Stimulated activated naive CD4-positive, alpha-beta T cell (primary cell): ENCODE measurements at places on chromosomes 2 and 18.

GRCh38 chr2:207448006-207448405, 81.8 kb upstream of the CREB1 start:
- no peak for DNase-seq

DNA sequence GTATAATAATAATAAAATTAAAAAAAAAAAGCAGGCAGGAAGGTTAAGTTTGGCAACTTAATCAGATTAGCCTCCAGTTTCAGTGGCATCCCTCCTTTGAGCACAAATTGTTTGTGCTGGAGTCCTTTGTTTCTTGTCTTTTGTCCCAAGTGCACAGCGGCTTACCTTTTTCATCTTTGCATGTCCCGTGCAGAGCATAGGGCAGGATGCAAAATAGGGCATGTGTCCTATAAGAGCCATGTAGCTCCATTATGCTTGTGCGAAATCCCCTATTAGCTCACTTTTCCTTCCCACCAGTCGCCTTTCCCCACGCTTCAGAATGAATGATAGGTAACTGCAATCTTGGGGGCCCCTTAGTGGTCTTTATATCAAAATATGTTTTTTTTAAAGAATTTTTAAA, 216.8 kb downstream of the TSN start:
- no peak for DNase-seq

DNA sequence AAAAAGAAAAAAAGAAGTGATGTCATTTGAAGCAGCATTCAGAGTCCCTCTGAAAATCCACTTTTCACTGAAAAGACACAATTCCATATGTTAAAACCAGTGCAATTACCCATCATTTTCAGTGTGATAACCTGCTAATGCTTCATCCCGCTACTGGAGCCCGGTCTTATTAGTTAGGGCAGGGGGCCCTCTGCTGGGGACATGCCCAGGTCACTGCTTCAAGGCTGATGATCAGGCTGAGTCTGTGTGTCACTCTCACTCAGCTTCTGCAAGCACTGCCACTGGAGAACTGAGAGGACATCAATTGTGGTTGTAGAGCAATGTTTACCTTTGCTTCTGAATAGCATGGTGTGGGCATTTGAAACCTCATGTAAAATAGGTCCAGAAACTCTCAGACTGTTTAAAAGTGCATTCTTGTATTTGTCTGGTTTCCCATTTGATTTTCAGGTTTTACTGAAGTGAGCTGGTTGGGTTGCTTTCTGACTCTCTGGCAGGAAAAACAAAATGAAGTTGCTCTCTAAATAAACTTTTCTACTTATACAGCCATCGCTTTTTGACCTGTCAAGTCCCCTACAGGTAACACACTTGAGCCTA, 49.2 kb upstream of the NXPH2 start:
- DNase-seq, result no peak

DNA sequence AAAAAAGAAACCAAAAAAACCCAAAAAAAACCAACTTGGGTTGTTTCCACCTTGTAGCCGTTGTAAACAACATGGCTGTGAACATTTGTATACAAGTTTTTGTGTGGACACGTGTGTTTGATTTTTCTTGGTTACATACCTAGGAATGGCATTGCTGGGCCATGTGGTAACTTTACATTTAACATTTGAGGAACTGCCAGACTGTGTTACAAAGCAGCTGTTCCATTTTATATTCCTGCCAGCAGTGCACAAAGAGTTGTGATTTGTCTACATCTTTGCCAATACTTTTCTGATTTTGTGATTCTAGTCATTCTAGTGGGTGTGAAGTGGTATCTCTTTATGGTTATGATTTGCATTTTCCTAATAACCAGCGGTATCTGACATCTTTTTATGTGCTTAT, 22.5 kb downstream of the LPIN1 start:
- DNase-seq, result no peak

GRCh38 chr2:69203166-69203985, 183.7 kb downstream of the GFPT1 start:
- DNase-seq, result no peak

DNA sequence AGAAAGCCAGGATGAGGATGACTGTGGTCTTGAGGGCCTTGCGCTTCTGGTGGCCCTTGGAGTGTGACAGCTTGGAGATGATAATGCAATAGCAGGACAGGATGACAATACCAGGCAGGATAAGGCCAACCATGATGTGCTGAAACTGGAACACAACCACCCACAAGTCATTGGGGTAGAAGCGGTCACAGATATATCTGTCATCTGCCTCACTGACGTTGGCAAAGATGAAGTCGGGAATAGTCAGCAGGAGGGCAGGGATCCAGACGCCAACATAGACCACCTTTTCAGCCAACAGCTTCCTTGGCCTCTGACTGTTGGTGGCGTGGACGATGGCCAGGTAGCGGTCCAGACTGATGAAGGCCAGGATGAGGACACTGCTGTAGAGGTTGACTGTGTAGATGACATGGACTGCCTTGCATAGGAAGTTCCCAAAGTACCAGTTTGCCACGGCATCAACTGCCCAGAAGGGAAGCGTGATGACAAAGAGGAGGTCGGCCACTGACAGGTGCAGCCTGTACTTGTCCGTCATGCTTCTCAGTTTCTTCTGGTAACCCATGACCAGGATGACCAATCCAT, 2.7 kb downstream of the CXCR4 start:
- DNase-seq, result no peak

GRCh38 chr2:9754532-9754887, 88.8 kb upstream of the TAF1B start:
- no peak for DNase-seq

DNA sequence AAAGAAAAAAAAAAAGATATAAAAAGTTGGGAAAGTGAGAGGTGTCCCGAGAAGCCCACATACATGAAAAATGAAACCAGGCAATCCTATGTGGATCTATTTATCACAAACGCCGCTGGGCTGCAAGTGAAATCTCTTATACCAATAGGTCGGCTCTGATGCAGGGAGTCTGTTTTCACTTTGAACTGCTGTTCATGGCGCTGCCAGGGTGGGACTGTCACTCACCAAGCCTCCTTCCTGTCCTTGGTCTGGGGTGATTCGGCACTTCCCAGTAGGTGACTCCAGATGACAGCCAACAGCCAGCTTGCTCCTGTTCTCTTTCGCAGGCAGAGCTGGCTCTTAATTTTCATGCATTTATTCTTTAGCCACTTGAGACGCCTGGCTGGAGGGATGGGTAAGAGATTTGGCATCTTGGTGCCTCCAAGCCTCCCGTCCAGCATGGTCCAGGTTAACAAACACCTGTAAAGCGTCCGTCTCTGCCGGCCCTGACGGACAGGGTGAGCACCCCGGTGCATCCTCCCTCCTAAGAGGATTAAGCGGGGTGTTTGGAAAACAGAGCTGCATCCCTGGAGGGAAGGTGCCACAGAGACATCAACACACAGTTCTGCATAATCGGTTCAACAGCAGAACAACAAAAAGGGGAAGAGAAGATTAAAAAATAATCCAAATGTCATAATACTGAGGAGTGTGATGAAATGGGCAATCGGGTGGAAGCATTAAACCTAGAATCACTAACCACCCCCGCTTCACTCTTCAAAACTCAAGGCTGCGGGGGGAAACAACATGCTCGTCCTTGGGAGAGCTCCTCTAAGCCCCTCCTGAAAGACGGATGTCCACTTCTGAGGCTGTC, 58.7 kb downstream of the STEAP3 start:
- no peak for DNase-seq

DNA sequence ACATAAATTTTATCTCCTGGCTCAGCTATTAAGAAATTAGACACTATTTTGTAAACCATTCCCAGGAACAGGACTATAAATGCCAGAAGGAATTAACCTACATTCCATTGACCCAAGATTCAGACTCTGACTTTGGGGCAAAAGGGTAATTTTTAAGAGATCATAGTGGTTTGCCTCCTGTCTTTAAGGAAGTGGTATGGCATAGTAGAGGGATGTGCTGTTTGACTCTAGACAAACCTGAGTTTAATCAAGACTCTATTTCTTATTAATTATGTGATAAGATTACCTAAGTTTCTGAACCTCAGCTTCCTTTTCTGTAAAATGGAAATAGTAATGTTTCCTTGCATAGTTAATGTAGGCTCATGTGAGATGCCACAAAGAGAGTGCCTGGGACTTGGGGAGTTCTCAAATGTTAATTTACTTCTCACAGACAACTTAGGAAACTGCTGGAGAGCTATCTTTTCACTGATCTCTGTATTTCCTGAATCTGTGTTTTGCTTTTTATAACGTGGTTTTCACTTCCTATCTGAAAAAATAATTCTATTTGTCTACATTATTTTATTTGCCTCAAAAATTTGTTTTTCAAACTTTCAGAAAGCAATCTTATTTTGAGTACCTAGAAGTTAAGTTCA, 11.9 kb upstream of the SLC40A1 start:
- no peak for DNase-seq

DNA sequence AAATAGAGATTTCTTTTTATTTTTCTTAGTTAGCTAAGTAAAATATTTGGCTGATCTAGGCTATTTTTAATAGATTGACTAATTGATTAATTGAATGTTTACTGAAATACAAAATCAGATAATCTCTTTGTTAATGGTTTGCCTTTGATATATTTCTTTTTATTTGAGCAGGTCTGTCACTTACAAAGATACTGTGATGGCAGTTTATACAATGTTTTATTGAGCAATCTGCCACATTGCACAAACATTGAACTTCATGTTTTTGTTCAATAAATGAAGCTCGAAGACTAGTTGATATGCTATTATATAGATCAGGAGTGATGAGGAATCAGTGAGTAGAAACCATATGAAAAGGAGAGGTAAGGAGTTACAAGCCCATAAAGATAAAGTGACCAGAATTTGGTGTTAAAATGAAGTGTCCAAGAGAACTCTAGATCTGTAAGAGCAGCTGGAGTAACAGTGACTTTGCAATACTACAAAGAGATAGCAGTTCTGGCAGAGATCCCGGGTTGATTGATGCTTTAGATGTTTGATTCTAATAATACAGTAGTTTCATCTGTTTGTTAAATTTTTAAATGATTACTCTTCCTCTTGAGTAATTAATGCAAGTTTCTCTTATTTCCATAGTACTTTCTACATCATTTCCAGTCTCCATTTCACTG, 574.2 kb downstream of the CCDC85A start:
- DNase-seq, result no peak

DNA sequence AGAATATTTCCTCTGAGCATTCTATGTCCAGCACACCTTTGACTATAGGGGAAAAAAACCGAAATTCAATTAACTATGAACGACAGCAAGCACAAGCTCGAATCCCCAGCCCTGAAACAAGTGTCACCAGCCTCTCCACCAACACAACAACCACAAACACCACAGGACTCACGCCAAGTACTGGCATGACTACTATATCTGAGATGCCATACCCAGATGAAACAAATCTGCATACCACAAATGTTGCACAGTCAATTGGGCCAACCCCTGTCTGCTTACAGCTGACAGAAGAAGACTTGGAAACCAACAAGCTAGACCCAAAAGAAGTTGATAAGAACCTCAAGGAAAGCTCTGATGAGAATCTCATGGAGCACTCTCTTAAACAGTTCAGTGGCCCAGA, 79.4 kb upstream of the FAM117B start:
- DNase-seq, result no peak

DNA sequence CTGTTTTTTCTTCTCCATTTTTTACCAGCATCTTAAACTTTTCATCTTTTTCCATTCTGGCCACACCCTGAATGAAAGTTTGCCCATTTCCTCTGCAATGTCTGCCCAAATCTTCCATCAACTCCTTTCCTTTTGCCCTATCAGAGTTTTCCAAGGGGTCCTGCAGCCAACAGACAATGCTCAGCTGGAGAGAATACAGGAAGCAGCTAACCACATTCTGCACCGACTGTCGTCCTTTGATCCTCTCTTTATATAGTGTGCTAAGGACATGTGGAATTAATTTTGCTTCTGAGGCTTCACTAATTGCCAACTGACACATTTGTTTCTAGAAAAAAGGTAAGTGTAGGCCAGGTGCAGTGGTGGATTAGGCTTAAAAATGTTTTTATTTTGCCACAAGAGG, 50.5 kb upstream of the DLX2 start:
- DNase-seq, result no peak

- no peak for DNase-seq
Measured at GRCh38 chr18:21769206-21769605, 28.6 kb downstream of the MIB1 start.

DNA sequence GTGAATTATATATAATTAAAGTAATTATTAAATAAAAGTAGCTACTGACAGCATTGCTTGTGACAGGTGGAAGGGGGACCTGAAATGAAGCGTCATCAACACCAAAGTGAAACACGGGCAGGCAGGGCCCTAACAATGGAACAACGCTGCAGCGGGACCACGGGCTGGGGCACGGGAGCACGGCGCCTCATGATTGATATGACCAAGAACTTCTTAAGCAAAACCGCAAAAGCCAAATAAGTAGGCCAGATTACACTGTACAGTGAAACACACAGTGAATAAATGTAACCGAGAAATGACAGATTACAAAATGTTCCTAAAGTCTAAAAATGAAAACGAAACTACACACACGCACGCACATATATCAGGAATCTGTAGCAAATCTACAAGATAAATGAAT, 81.4 kb downstream of the SNTG2 start:
- no peak for DNase-seq

DNA sequence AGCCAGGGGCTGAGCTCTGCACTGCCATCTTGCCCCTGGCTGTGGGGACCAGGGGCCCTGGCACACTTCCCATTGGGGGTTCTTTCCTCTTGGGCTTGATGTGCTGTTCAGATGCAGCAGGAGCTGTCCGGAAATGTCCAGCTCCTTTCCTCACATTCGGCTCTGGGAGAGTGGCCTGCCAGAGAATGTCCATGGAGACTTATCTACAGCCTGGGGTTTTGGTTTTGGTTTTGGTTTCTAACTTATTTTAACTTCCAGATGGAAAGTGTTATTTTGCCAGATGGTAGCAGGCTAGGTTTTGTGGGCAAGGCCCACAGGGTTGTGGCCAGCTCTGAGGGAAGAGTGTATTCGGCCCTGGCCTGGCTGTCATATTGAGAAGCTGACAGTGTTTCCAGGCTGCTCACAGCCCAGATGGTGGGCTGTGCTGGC, 177.3 kb downstream of the ANKRD30B start:
- DNase-seq, result no peak

GRCh38 chr18:13245481-13246000, 27.0 kb downstream of the LDLRAD4 start:
- DNase-seq, result no peak

DNA sequence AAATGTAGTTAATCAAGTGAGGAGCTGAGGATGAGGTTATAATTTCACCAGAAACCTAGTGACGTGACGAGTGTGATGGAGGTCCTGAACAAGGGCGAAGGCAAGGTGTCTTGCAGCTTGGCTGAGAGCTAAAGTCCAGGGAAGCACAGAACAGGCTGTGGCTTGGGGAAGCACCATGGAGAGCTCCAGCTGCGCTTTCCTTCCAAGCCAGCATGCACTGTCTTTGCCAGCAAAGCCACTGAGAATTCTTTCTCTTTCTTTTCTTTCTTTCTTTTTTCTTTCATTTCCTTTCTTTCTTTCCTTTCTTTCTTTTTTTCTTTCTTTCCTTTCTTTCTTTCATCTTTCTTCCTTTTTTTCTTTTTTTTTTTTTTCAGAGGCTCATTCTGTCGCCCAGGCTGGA, 239.3 kb downstream of the FBXO15 start:
- DNase-seq, result no peak

GRCh38 chr2:100895934-100896685, 76.2 kb downstream of the NPAS2 start:
- no peak for DNase-seq

- DNase-seq, result no peak
Measured at GRCh38 chr2:238220892-238221521, 17.5 kb upstream of the ILKAP start.
